Regular cardiac myocyte (primary cell): ENCODE measurements at places on chromosomes 6 and 20. TPM values are rescaled to one million over a fixed set of nuclear protein-coding genes. Genes with fewer than 3 reads are reported as not detected.

OPN5 gene
- not detected in 2 replicates for total RNA-seq

KCNG1 gene
- total RNA-seq = 5.4 and 13.5 TPM in 2 replicates

ZNF311 gene
- 0.96 and 2.3 TPM in 2 replicates for total RNA-seq

SNAI1 gene
- 0.56 and 1.3 TPM in 2 replicates for total RNA-seq
